ENCODE measurements at places on chromosomes 2 and 18.

DNA sequence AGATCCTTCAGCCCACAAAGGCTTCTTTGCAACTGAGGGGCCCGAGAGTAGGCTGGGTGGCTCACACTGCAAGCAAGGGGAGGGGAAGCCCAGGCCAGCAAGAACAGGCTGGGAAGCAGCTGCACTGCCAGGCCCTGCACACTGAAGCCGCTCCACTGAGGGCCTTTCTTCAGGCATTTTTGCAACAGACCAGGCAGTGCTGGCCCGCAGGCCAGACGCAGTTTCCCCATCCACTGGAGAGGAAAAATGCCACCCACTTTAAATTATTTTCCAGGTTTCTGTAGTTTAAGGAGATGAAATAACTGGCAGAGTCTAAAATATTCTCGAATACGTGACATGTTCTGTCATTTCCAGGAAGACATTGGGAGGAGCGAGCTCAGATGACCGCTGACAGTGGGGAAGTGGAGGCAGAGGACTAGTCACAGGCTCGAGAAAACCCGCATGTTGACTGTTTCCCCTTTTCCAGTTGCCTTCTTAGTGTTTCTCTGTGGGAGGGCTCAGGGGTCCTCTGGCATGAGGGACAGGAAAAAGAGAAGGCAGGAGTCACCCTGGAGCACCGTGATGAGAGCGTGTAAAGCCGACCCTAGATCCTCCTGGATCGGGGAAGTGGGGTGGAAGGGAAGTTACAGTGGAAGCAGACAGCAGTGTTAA, 53.3 kb upstream of the B3GNT7 start:
- no peak for DNase-seq

GRCh38 chr2:207502577-207503198, 27.1 kb upstream of the CREB1 start:
- DNase-seq, result no peak

GRCh38 chr18:9779630-9780029, 71.5 kb downstream of the RAB31 start:
- no peak for DNase-seq

- DNase-seq, result no peak
These were observed 600.9 kb downstream of the PLCL1 start for GRCh38 chr2:198405311-198405710.

DNA sequence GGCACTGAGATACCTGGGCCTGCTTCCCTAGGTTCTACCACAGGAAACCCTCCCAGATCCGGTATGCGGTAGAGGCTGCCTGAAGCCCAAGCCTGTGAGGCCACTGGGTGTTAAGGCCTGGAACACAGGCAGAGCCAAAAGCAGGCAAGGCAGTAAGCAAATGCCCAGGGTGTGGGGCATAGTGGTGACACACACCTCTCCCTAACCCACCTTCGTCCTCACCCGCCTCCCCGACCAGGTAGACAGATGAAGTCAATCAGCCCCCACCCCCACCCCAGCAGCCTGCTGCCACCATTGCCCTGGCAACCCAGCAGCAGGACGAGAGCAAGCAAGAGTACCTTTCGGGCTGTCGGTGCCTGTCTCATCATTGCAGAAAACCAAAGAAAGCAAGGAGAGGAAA, 6.1 kb downstream of the DCTN1 start:
- DNase-seq, result no peak
